Left lung (tissue), 14 donors: ENCODE measurements at places on chromosomes 16 and 17.

- DNase-seq = no peak
Observed at GRCh38 chr17:78924481-78925151, 571 bp downstream of the TIMP2 start.

DNA sequence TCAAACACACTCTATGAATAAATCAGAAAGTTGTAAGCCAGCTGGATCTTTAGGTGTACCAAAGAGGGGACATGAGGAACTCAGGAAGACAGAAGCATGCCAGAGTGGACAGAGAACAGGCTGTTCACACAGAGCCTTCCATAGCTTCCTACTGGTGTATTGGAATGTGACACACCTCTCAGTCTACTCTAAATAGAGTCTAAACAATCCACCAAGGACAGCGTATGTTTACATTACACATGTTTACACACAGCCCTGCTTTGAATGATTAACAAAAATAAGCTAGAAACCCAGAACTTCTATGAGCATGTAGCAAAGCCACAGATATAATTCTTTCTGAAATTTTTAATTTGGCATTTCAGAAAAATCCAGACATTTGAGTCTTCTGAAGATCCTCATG is 1279.0 kb upstream of the CDH8 start:
- DNase-seq = no peak

GRCh38 chr17:80119839-80120238 is 18.5 kb downstream of the GAA start:
- DNase-seq = no peak

DNA sequence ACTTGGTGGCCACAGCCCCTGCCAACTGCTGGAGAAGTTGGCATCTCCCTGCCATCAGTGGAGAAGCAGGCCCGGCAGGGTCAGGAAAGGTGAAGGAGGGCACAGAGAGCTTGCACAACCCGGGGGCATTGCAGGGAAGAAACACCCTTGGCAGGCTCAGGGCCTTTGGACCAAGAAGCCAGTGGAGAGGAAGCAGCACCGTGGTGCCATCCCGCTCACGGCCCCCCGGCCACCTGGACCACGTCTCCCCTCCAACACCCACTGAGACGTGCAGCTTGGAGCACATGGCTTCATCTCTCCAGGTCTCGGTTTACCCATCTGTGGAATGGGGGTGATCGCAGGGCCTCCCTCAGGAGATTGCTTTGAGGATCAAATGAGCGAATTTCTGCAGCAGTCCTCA is 158.1 kb downstream of the RBFOX3 start:
- peak; percentile 51 for DNase-seq

- DNase-seq = peak; percentile 85
Observed at GRCh38 chr16:81403601-81404391, 40.8 kb upstream of the CMIP start.

- no peak for DNase-seq
Observed at GRCh38 chr16:1834096-1834495, 7.1 kb downstream of the FAHD1 start.

DNA sequence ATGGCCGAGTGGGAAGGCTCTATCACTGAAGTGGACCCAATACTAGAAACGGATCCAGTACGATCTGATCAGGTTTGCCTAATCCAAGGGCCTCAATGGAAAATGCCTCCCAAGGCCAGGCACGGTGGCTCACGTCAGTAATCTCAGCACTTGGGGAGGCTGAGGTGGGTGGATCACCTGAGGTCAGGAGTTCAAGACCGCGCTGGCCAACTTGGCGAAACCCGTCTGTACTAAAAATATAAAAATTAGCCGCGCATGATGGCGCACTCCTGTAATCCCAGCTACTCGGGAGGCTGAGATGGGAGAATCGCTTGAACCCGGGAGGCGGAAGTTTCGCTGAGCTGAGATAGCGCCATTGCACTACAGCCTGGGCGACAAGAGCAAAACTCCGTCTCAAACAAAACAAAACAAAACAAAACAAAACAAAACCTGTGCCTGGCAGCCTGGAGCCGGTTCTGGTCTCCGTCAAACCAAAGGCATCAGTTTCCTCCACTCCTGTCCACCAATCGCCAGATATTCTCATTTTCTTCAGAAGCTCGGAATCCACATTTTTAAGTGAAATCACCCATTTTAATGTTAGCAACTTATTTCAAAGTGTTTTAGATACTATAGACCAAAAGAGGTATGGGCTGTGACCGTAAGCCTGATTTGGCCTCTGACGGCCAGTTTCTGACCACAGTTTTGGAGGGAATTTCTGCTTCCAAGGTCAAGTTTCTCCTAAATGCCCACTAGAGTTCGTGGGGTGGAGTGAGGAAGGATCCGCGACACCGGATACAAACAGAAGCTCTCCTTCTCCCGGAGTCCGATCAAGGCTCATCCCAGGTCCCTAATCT is 664 bp downstream of the NQO1 start:
- DNase-seq = no peak

DNA sequence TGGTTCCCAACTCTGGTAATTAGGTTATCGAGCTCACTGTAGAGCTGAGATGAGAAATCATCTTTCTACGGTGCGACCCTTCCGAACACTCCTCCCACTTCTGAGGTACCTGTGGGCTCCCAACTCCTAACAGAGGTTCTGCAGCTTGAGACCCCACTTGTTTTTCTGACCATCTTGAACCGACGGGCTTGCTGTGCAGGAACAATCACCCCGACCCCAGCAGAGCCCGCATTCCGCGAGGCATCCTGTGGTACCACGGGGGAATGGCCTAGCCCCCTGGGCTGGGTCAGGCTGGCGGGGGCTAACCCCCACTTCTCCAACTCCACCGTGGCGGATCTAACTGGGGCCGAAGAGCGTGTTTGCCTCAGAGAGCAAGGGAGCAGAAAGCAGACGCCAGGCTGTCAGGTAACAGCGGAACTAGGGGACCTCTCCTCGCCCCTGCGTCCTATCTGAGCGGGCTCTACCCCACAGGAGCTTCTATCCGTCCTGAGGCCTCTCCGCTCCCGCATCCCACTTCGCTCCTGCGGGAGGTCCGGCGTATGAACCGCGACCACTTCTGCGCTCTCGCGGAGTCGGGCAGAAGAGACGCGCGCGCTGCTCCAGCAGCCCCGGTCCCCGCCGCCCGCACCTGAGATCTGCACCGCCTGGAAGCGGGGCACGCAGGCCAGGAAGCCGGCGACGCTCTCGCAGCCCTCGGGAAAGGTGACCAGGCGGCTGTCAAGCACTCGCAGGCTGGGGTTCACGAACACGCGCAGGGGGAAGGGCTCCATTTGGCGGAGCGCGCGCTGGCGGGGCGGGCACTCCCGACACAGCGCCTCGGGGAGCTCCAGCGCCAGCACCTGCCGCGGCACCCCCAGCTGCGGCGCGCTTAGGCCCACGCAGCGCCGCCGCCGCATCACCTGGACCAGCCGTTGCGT is 761 bp downstream of the PDF start:
- DNase-seq = no peak

DNA sequence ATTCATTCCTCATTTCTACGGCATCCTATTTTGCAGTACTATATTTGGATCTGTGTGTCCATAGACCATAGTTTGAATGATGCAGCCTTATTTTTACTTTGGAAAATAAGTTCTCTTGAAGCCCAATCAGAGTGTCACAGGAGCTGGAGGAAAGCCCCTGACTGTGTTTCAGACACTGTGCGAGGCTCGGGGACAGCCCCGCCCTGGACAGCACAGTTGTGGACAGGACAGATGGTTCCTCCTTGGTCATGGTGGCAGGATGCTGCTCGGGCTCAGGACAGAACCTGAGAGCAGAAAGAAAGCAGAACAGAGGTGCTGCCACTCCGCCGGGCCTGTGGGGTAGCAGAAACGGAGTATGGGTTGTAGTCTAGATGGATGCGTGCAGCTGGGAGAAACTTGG is 22.9 kb downstream of the BANP start:
- no peak for DNase-seq

- no peak for DNase-seq
Observed at GRCh38 chr17:61280851-61281250, 118.8 kb upstream of the TBX2 start.

GRCh38 chr16:64532117-64532516 is 589.7 kb downstream of the CDH11 start:
- no peak for DNase-seq
